ENCODE measurements at places on chromosomes 13 and 19.

DNA sequence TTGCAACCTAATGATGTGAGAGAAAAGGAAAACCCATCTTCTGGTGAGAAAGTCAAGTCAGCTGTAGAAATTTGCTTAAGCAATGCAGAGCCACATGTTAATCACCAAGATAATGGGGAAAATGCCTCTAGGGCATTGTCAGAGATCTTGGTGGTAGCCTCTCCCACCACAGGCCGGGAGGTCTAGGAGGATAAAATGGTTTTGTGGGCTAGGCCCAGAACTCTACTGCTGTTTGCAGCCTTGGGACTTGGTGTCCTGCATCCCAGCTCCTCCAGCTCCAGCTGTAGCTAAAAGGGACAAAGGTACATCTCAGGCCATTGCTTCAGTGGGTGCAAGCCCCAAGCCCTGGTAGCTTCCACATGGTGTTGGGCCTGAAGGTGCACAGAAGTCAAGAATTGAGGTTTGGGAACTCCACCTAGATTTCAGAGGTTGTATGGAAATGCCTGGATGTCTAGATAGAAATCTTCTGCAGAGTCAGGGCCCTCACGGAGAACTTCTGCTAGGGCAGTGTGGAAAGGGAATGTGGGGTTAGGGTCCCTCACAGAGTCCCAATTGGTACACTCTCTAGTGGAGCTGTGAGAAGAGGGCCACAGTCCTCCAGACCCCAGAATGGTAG lies 382.2 kb upstream of the KLHL1 start:
- DNase-seq: no peak

DNA sequence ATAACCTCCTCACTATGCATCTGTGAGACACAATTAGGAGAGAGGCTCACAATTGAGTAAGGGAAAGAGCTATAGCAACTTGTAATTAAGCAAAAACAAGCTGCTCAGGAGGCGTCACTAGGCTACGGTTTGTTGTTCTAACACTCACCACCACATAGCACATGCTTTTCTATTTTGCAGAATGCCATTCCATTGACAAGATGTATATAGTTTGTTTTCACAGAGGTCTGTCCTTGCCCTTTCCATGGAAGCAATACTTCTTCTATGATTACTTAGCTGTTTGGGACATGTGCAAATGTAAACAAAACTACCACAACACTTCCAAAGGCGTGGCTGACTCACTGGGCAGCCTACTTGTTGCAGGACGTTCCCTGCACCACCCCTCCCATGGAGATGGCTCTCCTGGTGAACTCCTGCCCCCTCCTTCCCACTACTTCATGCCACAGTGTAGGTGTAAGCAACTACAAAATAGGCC lies 33.9 kb upstream of the FAM216B start:
- DNase-seq: no peak

DNA sequence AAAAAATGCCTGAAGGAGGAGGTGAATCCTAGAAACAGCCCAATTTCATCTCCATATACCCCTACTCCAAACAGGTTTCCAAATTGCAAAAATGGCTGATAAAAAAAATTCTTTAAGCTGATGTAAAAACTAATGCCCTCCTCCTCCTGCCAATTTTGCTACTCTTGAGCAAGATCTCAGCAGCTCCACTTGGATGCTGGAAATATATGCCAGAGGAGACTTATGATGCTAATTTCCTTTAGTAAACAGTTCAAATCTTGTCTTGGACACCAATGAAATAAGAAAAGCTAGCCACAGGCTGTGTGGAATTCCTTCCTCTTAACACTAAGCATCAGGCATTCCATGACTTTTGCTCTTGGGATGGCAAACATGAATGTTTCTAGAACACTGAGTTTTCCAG lies 67.5 kb downstream of the INSR start:
- DNase-seq: no peak

DNA sequence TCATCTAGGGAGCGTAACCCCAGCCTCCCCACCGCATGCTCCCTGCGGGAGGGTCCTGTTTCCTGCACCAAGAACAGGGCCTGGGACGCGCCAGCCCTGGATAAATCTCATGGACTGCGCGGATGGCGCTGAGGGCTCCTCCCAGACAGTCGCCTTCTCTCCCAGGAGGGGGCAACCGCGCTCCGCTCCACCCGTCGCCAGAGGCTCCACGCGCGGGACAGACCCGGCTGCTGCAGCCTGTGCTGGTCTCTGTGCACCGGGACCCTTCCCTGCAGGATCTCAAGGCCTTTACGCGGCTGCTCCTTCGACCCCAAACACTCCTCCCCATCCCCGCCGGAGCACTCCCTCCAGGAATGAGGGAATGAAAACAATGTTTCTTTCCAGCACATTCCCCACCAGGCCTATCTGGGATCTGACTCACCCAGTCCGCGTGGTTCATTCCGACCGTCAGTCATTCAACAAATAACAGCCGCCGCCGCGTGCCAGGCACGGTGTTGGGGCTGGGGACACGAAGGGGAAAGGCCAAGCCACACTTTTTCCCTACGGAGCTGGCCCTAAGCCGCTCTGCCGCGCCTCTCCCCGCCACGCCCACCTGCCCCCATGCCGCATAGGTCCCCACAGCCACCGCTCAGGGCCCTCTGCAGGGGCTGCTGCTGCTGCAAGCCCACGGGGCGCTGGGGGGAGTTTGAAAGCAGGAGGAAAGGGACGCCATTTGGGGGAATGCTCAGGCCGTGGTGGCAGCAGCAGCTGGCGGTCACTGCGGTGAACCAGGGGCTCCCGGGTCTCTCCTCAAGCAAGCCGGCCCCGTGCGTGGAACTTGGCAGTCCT lies 6.0 kb downstream of the PNMA8B start:
- DNase-seq: no peak

DNA sequence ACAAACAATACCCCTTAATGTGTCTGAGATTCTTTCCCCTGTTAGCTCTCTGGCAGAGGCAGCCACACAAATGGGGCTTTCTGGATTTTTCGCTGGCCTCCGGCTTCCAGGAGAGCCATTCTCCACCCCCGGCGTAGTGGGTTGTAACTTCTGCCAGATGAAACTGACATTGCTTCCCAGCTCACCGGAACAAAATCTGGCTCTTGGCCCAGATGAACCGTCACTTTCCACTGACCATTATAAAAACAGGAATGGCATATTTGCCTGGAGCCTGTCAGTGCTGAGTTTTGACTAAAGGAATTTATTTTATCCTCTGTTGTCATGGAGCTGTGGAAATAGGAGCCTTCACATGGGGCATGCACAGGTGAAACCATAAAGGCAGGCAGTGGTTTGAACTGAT lies 120.6 kb upstream of the GPR12 start:
- DNase-seq: no peak

GRCh38 chr19:45884682-45885555 lies 1.0 kb downstream of the IRF2BP1 start:
- DNase-seq: no peak

DNA sequence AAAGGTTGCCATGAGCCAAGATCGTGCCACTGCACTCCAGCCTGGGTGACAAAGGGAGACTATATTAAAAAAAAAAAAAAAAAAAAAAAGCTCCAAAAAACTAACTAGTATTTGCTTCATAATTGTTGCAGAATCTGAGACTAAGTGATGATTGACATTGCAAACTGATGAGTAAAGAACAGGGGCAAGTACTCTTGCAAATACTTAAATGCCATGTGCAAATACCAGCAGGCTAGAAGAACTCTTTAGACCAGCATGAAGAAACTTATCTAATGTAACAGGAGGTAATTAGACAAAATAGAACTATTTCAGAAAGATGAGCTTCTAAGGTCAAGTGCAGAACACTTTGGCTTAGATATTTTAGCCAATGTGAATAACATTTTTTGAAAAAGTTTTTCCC lies 1368.1 kb downstream of the EFNB2 start:
- DNase-seq: no peak

DNA sequence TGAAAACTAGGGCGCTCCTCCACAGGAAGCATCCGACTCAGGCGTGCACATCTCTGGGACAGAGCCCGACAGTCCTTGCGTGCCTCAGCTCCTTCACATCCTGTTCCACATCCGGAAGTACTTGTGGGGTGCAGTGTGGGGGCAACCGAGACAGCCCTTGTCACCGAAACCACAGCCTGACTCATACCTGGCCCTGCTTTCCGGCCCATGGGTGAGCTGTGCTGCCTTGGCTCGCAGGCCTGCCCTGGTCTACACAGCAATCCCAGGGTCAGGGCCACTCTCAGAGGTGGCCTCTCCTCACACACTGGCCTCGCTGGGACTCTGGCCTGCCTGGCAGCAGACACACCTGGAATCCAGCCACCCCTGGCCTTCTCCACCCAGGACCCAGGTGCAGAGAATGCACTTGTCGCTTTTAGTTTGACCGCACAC lies 100.4 kb downstream of the STK24 start:
- DNase-seq: peak; percentile 79

DNA sequence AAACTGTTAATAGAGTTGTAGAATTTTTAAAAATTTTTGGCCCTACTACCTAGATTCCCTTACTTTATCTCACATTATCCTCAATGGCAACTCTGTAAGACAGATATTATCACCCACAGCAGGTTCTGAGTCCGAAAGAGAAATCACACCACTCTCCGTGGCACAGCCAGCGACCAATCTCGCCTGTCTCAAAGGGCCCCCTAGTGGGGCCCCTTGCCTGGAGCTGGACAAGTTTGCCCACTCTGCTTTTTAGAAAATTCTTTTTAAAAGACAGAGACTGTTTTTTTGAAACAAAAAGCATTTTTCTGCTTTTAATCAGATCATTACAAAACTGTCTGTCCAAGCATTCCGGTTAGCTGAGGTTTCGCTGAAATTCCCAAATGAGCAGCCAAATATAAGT lies 21.7 kb downstream of the PHF11 start:
- no peak for DNase-seq

DNA sequence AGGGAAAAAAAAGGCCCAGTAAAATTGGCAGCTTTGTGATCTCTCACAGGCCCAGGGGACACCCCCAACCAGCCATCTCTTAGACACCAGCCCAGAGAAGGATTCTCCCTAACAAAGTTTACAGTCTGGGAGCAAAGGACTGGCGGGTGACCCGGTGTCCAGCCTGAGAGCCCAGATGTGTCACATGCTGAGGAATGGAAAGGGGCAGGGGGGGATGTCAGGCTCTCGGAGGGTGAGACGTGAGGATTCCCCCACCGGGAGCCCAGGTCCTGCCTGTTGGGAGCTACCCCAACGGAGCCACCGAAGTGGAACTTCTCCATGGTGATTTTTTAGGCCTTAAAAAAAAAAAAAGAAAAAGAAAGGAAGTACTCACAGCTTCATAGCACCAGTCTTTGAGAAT lies 4.8 kb upstream of the CTXN1 start:
- no peak for DNase-seq

GRCh38 chr19:1259876-1260748 lies 9.0 kb upstream of the CIRBP start:
- DNase-seq: no peak

GRCh38 chr19:8544168-8544567 lies 30.2 kb upstream of the ZNF414 start:
- DNase-seq: no peak

DNA sequence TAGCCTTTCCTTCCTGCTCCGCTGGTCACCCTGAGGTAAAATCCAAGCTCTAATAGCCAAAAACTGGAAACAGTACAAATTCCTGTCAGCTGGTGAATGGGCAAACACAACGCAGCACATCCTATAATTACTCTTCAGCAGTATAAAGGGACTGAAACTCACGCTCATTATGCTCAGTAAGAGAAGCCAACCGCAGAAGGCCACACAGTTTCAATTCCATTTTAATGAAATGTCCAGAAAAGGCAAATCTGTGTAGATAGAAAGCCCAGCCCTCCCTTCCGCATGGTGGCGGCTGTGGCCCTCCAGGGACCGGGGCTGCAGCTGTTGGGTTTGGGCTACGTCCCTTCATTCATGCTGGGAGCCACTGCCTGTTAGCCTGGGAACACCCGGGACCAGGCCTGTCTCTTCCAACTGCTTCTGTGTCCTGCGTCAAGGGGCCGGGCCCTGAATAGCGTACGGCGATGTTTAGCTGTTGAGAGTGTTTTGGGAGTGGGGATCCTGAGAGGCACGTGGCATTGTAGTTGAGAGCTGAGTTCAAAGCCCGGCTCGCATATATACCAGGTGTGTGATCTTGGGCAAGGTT lies 23.5 kb downstream of the NKPD1 start:
- no peak for DNase-seq

DNA sequence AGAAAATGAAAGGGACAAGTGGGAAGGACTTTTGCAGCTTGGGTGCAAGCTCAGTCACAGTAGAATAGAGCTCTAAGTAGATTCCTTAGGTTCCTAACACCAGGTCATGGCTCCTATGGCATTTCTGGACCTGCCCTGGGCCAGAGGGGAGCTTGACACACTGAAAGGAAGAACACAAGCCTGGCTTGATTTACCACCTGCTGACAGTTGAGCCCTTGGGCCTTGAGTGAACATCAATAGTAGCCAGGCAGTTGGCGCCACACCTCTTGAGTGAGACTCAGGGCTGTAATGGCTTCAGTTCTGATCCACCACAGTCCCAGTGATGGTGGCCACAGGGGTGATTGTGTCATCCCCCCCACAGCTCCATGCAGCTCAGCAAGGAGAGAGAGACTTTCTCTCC lies 221.9 kb upstream of the PCDH17 start:
- no peak for DNase-seq

- no peak for DNase-seq
Observed at GRCh38 chr19:24074720-24075454, 12.1 kb upstream of the ZNF254 start.

GRCh38 chr13:37747071-37747612 lies 122.4 kb downstream of the TRPC4 start:
- no peak for DNase-seq

- DNase-seq: no peak
Observed at GRCh38 chr13:112725346-112726015, 35.6 kb downstream of the ATP11A start.

DNA sequence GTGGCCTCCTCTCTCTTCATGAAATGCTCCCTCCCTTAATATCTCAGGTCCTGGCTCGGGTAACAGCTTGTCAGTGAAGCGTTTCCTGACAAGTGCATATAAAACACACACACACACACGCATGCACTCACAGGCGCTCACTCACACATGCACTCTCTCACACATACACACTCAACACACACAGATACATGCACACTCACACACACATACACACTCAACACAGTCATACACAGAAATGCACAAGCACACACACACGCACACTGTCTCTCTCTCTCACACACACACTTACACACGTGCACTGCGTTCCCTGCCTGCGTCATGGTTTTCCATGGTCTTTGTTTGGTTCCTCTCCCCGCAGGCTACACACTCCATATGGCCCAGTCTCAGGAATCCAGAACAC lies 344.1 kb downstream of the UQCRFS1 start:
- no peak for DNase-seq

DNA sequence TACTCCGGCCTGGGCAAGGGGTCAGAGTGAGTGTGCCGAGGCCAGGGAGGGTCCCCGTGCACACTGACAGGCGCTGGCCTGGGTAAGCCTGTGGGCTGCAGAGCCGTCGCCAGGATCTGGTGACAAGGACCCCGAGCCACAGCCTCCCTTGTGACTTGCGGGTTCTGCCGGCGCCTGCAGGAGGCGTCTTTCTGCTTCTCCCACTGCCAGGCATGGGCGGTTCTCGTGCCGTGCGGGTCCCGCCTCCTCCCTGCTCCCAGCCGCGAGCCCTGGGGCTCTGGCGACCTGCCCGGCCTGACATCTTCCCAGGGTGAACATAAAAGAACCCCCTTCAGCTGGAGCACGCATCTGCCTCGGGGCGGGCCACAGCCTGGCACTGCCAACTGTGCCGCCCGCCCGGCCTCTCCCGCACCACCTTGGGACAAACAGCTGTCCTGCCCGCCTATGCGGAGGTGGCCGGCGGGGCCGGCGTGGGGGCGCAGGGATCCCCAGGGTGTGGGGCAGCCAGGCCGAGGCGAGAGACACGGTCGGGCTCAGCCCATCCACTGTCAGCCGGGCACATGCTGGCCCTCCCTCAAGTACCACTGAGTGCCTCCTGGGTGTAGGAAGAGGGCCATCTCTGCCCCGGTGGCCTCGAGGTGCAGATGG lies 1.5 kb upstream of the HCN2 start:
- DNase-seq: no peak

GRCh38 chr19:1837625-1838105 lies 10.6 kb downstream of the REXO1 start:
- DNase-seq: no peak
